Heart right ventricle (tissue), 16 donors: ENCODE measurements at places on chromosomes 5 and 9. TPM values are rescaled to one million over a fixed set of nuclear protein-coding genes. Genes with fewer than 3 reads are reported as not detected.

GRCh38 chr9:111897601-111898137 is 1.1 kb downstream of the UGCG start:
- DNase-seq, result no peak

DNA sequence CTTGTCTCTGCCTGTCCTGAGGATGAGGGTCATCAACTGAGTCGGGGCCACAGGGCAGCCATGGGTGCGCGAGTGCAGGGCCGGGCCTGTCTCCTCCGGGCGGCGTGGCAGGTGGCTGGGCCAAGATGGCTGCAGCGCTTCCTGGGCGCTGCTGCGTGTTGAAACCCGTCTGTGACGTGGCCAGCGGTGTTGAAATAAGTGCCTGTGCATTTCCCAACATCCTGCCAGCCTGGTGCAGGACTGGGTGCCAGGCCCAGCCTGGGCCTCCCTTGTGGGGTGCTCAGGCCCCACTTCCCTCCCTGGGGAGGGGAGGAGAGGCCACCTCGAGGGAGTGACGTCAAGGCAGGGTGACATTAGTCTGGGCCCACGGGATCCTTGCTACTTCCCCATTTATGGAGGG is 45.5 kb downstream of the RXRA start:
- peak; percentile 73 for DNase-seq

DNA sequence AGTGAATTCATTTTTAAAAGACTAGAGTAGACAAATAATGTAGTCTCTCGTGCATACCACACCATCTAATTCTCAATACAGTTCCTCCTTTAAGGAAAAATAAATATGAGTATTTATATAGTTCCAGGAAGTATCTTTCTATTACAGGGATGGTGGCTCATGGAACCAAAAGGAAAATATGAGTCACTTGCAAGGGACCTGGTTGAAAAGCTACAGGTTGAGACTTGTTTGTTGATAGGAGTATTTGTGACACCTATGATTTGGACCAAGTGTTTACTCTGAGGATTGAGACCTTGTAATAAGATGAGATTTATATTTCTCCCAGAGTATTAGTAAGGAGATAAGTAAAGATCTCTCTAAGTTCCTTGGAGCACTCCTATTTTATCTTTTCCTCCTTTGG is 67.4 kb downstream of the CDO1 start:
- no peak for DNase-seq

DNA sequence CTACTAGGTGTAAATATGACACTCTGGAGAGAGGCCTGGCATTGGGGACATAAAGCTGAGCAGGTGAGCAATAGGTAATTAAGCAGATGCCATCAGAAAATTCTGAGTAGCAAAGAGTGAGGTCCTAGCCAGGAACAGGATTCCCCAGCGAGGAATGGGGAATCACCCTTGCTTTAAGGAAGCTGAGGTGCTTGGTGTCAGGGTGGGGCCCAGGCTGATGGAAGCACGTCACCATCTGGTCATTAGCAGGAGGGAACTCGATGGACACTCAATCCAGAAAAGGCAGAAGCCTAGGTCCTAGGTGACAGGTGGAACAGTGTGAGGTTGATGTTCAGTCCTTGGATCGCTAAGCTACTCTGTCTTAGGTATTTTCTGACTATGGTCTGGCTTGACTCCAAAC is 562.7 kb upstream of the DAP start:
- no peak for DNase-seq

Gene USP20
- 16.8 TPM for total RNA-seq

- no peak for DNase-seq
Observed at GRCh38 chr9:75909776-75910175, 19.3 kb downstream of the PCSK5 start.

- DNase-seq, result no peak
Observed at GRCh38 chr9:373759-374206, 159.1 kb downstream of the DOCK8 start.

Gene BTNL8
- not detected for total RNA-seq

GRCh38 chr9:2356041-2356790 is 265.4 kb upstream of the VLDLR start:
- DNase-seq, result no peak

DNA sequence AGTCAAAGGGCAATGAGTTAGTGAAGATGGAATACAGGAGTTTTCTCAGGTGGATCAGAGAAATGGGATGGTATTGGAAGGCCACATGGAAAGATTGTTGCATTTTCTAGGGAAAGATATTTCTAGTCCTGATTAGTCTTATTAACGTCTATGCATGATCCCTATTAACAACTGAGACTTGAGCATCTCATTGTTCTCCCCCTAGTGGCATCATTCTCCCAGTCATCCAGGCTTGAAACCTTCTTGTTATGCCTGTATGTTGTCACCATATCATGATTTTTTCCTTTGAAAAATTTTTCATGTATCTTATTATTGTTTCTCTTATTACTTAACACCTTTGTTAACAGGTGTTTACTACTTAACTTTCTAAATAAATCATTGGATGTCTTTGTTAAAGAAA is 34.4 kb downstream of the KIF2A start:
- DNase-seq, result no peak

- no peak for DNase-seq
Observed at GRCh38 chr9:124480621-124480981, 26.6 kb downstream of the NR5A1 start.

DNA sequence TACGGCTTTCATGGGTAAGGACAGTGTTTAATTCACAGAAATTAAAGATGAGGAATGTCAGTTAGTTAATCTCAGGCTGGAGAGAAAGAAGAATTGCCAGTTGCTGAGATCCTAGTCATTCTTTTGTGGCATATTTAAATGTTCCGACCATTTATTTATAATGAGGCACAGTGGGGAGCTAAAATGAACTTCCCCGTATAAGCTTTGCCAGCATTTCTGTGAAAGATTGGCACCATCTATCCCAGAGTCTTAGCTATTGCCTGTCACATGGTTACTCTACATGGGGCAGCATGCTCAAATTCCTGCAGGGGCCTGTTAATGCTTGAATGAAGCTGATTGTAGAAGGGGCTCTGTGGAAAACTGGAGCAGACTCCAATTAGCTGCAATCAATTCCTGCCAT is 314.1 kb downstream of the PRELID2 start:
- DNase-seq, result no peak

GRCh38 chr5:173786286-173787187 is 101.6 kb upstream of the CPEB4 start:
- no peak for DNase-seq

Gene CLK4
- 21.2 TPM for total RNA-seq

DNA sequence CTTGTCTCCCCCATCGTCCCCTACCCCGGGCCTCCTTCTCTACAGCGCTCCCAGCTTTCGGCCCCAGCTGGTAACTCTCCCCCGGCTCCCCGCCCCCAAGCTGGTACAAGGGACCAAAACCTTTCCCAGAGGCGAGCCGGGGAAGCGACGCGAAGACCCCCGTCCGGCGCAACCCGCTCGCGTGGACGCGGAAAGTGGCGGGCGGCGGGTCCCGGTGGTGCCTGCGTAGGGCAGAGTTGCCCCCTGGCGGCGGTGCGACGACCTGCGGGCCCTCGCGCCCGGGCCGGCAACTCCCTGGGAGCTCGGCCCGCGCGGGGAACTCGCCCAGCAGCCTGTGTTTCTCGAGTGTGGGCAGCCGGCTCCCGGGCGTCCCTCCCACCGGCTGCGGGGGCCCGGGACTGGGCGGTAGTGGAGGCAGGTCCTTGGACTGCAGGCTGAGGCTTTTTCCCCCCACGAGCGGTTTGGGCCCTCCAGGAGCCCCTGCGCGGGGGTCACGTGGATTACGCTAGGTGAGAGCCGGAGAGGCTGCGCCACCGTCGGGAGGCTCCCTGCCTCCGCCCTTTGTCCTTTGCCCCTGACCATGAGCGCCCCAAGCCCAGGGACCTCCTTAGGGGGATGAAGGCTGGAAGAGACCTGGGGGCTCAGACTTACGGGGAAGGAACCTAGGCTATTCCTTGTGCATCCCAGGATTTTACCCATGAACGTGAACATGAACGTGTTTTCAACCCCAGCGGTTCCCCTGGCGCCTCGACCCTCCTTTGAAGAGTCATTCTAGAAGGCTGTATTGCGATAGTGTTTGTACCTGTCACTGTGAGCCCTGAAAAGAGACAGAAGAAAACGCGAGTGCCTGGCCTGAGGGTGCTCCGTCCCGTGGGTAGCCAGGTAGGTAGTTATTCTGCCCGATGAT is 2.9 kb upstream of the FOXD1 start:
- DNase-seq, result peak; percentile 36

GRCh38 chr9:108212184-108212583 is 643.6 kb downstream of the ACTL7B start:
- DNase-seq, result peak; percentile 32

DNA sequence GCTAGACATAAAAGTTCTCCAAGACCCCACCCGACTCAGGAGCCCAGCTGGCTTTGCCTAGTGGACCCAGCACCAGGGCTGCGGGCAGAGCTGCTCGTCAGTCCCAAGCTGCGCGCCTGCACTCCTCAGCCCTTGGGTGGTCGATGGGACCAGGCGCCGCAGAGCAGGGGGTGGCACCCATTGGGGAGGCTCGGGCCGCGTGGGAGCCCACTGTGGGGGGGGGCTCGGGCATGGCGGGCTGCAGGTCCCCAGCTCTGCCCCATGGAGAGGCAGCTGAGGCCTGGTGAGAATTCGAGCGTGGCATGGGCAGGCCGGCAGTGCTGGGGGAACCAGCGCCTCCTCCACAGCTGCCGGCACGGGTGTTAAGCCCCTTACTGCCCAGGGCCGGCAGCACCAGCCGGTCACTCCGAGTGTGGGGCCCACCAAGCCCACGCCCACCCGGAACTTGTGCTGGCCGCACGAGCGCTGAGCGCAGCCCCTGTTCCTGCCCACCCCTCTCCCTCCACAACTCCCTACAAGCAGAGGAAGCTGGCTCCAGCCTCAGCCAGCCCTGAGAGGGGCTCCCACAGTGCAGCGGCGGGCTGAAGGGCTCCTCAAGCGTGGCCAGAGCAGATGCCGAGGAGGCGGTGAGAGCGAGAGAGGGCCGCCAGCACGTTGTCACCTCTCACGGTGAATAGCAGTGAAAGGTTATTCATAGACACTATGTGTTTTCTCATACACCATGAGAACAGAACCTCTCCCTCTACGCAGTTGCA is 54.9 kb downstream of the RAPGEF6 start:
- no peak for DNase-seq

Gene SPTAN1
- 406 TPM for total RNA-seq

- DNase-seq, result no peak
Observed at GRCh38 chr5:123819833-123820232, 307.9 kb downstream of the CSNK1G3 start.

Gene FABP6
- 1.6 TPM for total RNA-seq

DNA sequence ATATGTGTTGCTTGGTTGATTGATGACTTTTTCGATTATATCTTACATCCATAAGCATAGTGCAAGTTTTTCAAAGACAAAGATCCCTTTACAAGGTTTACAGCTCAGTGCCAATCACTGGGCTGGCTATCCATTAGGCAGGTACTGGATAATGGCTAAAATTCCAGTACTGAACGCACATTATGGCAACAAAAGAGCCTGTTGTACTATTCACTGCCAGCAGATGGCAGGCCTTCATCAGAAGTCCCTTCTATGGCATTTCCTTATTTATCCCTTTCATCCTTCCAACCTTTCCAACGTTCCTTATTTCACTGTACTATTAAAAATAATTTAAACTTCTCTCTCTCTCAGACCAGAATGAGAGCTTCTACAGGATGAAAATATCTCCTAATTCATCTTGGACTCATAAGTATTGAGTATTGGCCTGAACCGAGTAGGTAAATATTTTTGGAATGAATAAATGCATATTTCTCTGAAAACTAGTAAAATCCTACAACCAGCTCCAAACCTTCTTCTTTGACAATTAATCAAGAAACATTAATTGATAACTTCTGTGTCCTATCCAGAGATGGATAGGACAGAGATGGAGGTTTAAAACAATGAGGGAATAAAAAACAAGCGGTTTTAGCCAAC is 6.7 kb upstream of the WNT8A start:
- DNase-seq, result peak; percentile 49
